CD4-positive, alpha-beta T cell treated with Interleukin-4 for 1 hour (primary cell): ENCODE measurements at places on chromosomes 12 and 14.

DNA sequence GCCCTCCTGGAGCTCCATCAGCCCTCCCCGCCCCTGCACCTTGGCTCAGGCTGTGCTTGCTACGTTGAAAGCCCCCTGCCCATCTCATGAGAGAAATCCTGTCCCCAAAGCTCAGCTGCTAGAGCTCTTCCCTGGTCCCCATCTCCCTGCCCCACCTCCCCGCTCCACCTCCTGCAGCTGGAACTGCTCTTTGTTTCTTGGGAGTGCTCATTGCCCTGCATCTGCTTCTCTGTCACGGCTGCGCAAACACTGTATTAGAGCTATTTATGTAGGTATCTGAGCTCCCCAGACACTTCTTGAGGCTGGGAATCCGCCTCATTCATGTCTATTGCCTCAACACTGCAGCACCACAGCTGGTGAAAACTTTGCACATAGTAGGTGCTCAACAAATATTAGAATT is 32.8 kb upstream of the PRIMA1 start:
- DNase-seq: no peak

GRCh38 chr12:65501093-65501621 is 222.7 kb downstream of the MSRB3 start:
- no peak for DNase-seq

DNA sequence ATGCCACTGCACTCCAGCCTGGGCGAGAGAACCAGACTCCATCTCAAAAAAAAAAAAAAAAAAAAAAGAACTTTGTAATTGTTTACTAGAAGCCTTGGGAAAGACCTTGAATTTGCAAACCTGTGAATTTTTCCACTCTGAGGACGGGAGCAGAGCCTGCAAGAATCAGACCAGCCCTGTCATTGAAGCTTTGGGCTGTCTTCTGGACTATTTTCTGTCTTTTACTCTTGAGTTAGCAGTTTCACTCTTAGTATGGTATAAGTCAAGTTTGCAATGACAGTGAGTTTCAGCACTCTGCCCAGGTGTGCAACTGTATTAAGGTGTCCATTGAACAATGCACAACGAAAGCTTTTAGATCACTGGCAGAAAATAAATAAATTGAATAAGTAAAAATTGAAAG is 81.4 kb upstream of the KRAS start:
- DNase-seq: no peak

DNA sequence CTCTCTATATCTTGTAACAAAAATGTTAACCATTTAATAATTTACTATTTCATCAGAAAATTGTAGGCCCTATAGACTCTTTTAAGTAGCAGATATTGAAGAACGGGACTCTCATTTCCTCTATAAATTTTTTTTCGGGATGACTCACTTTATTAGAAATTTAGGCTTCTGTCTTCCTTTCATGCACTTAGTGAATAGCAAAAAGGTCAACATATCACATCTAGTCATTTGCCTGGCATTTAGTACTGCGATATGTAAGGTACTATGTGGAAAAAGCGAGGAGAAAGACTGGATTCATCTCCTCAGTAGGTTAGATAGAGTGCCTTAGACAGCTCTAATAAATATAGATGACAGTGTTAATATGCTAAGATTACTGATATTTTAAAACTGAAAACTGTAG is 166.3 kb upstream of the PTPRQ start:
- DNase-seq: no peak

- no peak for DNase-seq
Measured at GRCh38 chr14:21018781-21019180, 6.1 kb downstream of the NDRG2 start.

DNA sequence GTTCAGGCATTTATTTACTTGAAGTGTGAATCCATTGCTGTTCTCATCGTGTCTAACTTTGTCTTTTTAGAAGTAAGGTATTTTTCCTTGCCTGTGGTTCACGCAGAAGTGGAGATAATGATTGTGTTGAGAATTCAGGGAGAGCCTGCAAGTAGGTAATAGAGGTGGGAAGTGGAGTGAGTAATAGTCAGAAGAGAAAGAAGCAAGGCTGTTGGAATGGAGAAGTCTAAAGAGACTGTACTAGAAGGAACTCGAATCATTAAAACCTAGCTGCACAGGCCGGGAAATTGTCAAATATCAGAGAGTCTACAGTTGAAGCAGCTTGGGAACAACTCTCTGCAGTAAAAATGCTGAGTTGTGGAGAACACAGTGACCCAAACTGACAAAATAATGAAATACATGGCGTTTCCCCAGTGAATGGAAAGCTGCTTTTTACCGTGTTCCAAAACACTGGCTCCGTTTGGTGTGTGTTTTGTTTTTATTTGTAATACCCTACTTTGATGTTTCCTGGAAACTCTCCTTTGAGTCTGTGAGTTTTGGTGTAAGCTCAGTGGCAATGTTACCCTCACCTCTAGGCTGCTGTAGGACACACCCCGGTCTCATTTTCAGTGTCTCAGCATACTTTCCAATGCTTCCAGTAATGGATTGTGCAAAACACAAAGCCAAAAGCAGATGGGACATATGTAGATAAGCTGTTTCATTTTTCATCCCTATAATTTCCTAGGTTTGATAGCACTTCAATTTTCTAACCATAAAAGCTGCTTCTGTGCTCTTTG is 146.6 kb downstream of the CRADD start:
- DNase-seq: no peak

GRCh38 chr14:54471641-54472040 is 17.1 kb downstream of the GMFB start:
- no peak for DNase-seq

GRCh38 chr12:6534945-6535696 is 804 bp downstream of the GAPDH start:
- DNase-seq: peak; percentile 77

DNA sequence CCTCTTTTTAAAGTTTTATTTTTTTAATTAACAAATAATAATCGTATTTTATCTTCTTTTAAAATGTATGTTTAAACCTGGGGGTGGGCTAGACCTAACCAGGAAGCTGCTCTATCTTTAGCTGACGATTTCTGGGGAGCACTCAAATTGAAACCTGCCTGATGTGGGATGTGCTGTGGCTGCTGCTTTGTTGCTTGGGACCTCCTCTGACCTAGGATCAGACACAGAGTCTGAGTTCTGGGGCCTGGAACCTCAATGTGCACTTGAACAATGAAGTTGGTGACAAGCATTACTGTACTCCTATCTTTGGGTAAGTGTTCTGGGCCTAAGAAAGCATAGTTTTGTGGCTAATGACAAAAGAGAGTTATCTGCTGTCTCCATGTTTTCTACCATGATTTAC is 386.7 kb downstream of the DAD1 start:
- DNase-seq: no peak

GRCh38 chr12:1391722-1392121 is 202.7 kb downstream of the FBXL14 start:
- no peak for DNase-seq

GRCh38 chr12:118581371-118581770 is 205.0 kb downstream of the SUDS3 start:
- no peak for DNase-seq

GRCh38 chr12:31407562-31407961 is 81.6 kb upstream of the SINHCAF start:
- no peak for DNase-seq

GRCh38 chr12:60935981-60936761 is 1324.0 kb upstream of the USP15 start:
- no peak for DNase-seq
